AG09309 (cell line): ENCODE measurements at places on chromosomes 16 and 17.

GRCh38 chr17:29571883-29572681 is 3.6 kb downstream of the TP53I13 start:
- no peak for DNase-seq

DNA sequence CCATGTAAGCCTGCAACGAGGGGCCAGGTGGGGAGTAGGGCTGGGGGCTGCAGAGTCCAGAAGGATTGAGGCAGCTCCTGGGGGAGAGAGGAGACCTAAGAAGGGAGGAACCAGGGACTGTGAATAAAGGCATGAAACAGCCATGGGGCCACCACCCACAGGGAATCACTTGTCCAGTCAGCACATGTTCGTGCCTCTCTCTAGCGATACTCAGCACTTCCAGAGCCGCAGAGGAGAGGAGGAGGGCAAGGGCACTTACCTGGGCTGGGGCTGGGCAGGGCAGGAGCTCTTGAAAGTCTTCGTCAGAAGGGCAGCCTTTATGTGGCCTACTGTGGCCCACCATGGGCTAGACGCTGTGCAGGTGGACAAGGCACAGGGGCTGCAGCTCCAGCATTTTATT is 24.2 kb downstream of the CACNA1G start:
- DNase-seq = no peak

GRCh38 chr17:31715446-31715845 is 143.6 kb downstream of the COPRS start:
- DNase-seq = no peak

DNA sequence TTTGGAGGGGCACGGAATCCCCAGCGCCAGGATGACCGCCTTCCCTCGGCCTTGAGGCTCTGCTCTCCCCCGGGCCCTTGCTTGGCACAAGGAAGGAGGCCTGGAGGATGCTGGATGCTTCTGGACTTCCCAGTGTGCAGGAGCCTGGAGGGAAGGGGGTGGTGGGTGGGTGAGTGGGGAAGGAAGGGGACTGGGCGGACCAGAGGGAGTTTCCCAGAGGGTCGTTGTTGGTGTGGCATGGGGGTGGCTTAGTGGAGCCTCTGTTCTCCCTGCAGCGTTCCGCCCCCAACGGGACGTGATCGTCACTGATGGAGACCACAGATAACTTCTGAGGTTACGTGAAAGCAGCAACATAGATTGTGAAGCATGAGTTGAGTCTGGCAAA is 140.0 kb downstream of the IRF8 start:
- no peak for DNase-seq

- DNase-seq = no peak
These were observed 8.7 kb downstream of the MMP15 start for GRCh38 chr16:58034128-58034685.

DNA sequence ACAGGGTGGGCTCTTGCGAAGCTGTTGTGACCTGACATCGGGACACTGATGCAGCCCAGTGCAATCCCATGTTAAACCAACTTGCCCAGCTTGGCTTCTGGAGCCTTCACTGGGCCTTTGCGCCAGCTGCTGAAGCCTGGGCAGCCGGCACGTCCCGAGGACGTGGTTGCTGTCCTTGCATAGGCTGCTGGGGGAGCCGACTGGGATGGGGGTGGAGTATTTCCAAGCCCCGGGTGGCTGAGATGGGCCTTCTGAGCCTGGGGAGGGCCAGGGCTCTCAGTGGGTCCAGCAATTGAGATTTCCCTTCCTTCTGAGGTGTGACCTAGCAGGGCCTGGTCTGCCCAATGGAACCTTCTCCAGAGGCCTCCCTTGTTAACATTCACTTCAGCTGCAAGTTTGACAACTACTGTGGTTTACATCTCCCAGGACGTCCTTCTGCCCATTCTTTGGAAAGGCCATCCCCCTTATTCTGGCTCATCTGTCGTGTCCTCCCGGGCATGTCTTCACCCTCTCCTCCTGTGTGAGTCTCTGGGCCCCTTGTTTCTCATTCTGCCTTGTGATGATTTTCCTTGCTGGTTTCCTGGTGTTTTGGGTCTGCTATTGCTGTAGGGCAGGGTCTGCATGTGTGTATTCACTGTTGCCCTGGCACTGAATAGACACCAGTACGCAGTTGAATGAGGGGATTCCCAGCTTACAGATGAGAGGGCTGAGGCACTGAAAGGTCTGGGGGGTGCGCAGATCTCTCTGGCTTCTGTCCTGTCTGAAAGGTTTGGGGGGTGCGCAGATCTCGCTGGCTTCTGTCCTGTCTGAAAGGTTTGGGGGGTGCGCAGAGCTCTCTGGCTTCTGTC is 34.4 kb downstream of the HAPSTR1 start:
- no peak for DNase-seq

GRCh38 chr17:80761110-80761871 is 216.7 kb downstream of the RPTOR start:
- no peak for DNase-seq

- no peak for DNase-seq
These were observed 6.8 kb upstream of the ZNF594 start for GRCh38 chr17:5198472-5198871.
